ENCODE measurements at places on chromosomes 1 and 21.

GRCh38 chr1:23651069-23651808 lies 40.4 kb upstream of the RPL11 start:
- DNase-seq: no peak

DNA sequence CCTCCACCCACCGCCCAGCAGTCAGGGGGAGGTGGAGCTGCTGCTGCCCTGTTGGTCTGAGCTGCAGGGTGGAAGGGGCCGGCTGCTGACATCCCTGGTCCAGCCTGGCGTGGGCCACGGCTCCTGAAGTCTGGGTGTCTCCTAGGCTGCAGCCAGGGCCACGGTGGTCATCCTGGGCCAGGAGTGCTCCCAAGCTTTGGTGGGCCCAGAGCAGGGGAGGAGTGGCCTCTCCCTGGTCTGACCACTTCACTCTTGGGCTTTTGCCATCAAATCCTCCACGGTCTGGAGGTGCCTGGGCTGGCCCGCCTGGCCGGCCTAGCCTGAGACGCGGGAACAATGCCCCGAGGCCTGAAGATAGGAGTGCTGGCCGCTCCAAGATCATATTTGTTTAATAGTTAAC lies 5.8 kb downstream of the PRDM16 start:
- no peak for DNase-seq

GRCh38 chr1:184971522-184972265 lies 2.6 kb downstream of the NIBAN1 start:
- DNase-seq: no peak

GRCh38 chr1:227765261-227766014 lies 30.2 kb downstream of the SNAP47 start:
- no peak for DNase-seq

GRCh38 chr1:47997289-47998200 lies at the start of gene TRABD2B:
Gene TRABD2B, minus strand, starts transcription at chr1:47997385.
- DNase-seq: peak; percentile 91

DNA sequence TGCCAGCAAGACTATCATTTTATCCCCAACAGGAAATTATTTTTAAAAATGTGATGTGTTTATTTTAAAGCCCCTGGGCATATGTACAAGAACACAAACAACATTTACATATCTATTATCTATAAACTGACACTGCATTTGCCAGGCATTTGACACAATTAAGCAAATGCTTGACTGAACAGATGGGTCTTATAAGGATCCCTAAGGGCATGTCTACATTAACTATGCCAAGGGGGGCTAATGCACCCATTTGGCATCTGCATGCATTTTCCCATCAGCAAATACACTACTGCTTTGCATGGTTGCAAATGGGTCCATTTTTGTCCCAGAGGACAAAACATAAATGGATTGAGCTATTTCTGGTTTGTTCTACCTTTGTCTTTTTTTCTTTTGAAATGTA lies 884.8 kb upstream of the B3GALT2 start:
- no peak for DNase-seq

DNA sequence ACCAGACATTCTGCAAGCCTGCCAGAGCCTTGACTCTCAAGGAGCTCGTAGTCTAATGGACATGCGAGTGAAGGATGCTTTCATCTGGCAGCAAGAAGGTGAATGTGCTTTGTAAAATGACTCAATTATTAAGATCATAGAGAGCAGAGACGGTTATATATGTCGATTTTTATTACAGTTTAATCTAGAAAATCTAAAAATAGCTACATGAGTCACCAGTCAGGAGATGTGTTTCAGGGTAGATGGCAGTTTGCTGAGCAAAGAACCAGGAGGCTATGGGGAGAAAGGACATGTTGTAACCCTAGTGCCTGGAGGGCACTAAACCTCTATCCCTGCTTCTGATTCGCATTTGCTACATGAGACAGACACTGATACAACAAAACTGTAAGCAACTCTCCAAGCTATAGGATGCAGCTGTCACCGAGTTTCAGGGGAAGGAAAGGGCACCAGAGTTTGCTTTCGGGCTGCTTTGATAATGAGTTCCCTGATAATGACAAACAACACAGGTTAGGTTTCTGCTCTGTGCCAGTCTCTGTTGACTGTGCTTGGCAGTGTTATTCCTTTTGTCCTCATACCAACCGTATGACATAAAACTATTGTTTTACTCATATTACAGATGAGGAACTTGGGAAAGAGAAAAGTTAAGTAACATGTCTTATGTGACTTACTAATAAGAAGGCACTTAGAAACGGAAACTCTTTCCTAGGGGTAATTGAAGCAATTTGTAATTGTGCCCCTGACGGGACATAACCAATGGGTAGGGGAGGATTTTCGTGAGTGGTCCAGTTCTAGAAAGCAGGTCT lies 43.2 kb downstream of the C1orf198 start:
- DNase-seq: no peak

DNA sequence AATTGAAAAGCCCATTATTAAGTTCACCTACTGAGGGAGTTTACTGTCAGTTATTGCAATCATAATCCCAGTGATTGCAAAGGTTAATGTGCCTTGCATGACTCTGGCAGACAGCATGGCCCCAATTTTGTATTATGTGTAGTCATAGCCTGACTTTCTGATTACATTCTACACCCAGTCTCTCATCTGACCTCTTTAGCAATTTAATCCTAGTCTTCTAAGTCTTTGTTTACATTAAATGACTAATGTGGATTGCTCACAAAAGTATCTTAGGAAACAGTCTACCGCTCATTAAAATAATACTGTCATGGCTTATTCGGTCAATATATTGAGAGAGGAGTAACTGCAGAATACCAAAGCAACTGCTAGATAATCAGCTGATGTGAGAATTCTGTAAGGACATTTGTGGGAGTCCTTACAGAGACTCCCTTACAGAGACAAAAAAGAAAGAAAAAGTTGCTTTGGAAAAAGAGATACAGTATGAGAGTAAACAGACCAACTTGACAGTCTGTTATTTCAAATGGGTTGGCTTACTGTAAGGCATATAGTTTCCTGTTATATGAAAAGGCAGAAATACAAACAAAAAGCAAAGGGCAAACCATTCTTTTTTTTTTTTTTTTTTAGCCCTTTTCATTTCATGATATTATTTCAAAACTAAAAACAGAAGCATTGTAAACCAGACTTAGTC lies 42.8 kb downstream of the SMG7 start:
- DNase-seq: no peak

DNA sequence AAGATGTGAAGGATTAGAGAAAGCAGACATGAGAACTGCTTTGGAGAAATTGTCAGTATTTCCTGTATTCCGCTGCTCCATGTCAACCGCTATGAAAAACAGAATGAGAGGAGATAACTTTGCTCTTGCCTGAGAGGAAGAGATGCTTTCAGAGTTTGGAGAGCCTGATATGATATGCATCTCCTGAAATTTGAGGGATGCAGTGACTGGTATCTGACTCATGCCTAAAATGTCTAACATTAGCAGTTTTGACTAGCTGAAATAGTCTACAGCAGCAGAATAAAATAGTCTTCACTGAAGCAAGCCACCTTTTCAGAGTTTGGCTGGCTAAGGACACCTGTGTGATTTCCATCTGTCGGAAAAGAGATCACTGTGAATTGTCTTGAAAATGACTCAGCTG lies 165.8 kb upstream of the LRRC7 start:
- DNase-seq: no peak

All from neural progenitor cell (in vitro differentiated cells).